Keratinocyte (primary cell): ENCODE measurements at places on chromosomes 3 and 15. TPM values are rescaled to one million over a fixed set of nuclear protein-coding genes. Genes with fewer than 3 reads are reported as not detected.

Gene KPNA1
- polyA plus RNA-seq: 59.4 to 66.7 TPM (median 61.4 TPM) in 3 replicates

Gene PML
- 20.5 to 44.3 TPM (median 24.9 TPM) in 3 replicates for polyA plus RNA-seq

Gene MKRN2OS
- 4.0 to 6.5 TPM (median 4.4 TPM) in 3 replicates for polyA plus RNA-seq

Gene UBE2E2
- polyA plus RNA-seq: 49.6 to 63.2 TPM (median 52.9 TPM) in 3 replicates

Gene CRELD1
- 11.2 to 19.2 TPM (median 17.1 TPM) in 3 replicates for polyA plus RNA-seq

Gene CNTN3
- polyA plus RNA-seq: 0.01 to 0.06 TPM in 2 of 3 replicates, not detected in the other

Gene PATL2
- polyA plus RNA-seq: 0.15 to 1.0 TPM (median 0.46 TPM) in 3 replicates

Gene PTX3
- polyA plus RNA-seq: 0.13 to 0.16 TPM (median 0.14 TPM) in 3 replicates

Gene SEMA6D
- 0.41 to 0.82 TPM (median 0.67 TPM) in 3 replicates for polyA plus RNA-seq

Gene SETD2
- polyA plus RNA-seq: 15.6 to 23.3 TPM (median 21.5 TPM) in 3 replicates

Gene NANOGP8
- polyA plus RNA-seq: 0.12 TPM in 1 of 3 replicates, not detected in the others

Gene WDR72
- 0.01 to 0.03 TPM in 2 of 3 replicates, not detected in the other for polyA plus RNA-seq

Gene B3GALNT1
- 2.3 to 5.0 TPM (median 3.6 TPM) in 3 replicates for polyA plus RNA-seq

Gene C3orf85
- polyA plus RNA-seq: not detected in 3 replicates

Gene DNASE1L3
- 0.77 to 2.1 TPM (median 1.9 TPM) in 3 replicates for polyA plus RNA-seq

Gene RETNLB
- not detected in 3 replicates for polyA plus RNA-seq
